ENCODE measurements at places on chromosomes 6 and 20.
A peak's percentile ranks its signal among the peaks of the same experiment; 100 is the strongest.

GRCh38 chr6:37230104-37230503 lies 27.5 kb upstream of the TBC1D22B start:
- no peak for DNase-seq

- DNase-seq, result no peak
Observed at GRCh38 chr6:135811170-135811569, 40.3 kb upstream of the PDE7B start.

- no peak for DNase-seq
Observed at GRCh38 chr6:133855991-133856370, 32.9 kb upstream of the TCF21 start.

DNA sequence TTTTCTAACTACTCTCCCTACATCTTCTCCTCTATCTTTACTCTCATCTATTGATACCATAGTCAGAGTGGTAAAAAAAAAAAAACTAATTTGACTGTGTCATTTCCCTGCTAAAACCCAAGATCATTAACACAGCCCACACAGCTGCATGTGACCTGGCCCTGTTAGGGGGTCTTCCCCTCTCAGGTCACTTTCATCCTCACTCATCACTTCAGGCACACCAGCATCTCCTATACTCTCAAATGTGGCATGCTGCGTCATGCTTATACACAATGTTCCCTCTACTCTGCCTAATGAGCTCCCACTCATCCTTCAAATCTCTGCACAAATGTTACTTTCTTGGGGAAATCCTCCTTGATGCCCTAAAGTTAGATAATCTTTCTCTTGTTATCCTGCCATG lies 86.8 kb downstream of the CDK19 start:
- no peak for DNase-seq

- DNase-seq, result peak; percentile 78
Observed at GRCh38 chr6:27188061-27188884, 59.2 kb upstream of the PRSS16 start.

GRCh38 chr6:55963301-55963700 lies 87.9 kb upstream of the BMP5 start:
- DNase-seq, result no peak

GRCh38 chr6:100617633-100618350 lies 153.1 kb upstream of the SIM1 start:
- DNase-seq, result no peak

DNA sequence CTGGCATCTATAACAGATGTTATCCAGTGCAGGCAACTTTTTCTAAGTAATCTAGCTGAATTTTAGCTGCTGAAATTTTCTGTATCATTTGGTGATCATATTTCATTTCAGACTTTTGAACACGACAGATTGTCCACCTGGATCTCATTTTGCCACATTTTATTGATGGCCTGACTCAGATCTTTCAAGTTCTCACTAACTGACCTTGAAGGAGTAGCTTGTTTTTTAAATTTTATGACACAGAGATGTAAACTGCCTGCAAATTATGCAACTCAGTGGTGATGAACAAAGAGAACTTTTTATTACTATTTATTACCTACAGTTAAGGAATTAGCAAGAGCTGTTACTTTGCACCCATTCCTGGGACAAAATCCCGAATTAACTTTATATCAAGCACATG lies 366.4 kb downstream of the PAX1 start:
- no peak for DNase-seq

DNA sequence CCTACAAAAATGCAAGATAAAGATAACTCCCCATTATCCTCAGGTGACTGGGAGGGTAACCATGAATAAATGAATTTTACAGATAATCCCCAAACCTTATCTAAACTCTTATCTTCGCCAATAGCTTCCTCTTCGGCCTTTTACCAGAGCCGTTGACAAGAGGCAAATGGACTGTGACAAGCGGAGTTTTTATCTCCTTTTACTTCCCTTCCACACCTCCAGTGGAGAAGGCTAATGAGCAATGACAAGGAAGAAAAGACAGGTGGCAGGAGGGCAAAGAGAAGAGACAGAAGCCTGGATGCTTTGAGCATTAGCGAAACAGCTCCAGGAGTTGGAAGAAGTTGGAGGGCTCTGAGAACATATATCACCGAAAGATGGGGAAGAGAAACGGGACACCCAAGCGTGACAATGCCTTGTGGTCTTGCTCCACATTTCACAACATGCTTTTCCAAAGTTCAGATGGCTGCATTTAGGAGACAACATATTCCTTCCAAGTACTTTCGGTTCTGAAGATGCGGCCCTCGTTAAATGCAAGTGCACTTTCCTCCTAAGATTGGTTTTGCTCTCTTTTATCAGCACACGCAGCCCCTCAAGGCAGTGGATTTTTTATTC lies 69.2 kb downstream of the PRDM1 start:
- DNase-seq, result no peak

GRCh38 chr6:13513626-13514502 lies 26.5 kb upstream of the GFOD1 start:
- DNase-seq, result no peak

- no peak for DNase-seq
Observed at GRCh38 chr6:7401075-7401474, 11.5 kb downstream of the RIOK1 start.

DNA sequence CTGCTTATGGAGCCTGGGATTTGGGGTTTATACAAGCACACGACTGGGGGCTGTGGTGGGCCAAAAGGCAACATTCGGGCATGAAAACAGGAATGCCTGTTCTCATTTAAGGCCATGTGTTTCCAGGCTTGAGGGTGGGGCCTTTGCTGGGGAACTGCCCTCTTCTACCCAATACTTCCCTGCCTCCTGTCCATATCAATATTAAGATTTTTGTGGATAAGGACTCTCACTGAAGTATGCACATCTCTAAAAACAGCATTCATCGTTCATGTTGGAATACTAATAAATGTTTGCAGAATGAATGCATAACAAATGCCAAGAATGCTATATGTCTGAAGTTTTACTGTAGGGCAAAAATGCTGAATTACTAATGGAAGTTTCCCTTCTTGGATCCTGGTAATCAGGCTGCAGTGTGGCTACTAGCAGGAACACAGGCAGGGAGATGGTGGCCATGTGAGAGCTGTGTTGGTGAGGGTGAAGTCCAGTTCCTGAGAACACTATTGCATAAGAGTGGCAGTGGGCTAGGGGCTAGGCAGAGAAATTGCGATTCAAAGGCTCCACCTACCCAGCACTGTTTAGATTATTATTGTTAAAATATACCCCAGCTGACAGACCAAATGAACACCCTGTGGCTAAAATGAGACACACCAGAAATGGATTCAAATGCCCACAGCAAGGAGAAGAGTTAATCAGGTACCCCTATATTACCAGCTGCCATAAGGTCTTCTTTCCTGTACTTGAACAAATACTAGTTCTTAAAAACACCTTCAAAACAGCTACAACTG lies 644.3 kb downstream of the EPM2A start:
- no peak for DNase-seq

DNA sequence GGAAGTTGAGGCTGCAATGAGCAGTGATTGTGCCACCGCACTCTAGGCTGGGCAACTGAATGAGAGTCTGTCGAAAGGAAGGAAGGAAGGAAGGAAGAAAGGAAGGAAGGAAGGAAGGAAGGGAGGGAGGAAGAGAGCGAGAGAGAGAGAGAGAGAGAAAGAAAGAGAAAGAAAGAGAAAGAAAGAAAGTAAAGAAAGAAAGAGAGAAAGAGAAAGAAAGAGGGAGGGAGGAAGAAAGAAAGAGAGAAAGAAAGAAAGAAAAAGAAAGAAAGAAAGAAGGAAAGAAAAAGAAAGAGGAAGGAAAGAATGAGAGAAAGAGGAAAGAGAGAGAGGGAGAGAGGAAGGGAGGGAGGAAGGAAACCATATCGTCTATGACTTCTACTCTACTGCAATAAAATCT lies 60.2 kb downstream of the OPRM1 start:
- no peak for DNase-seq

DNA sequence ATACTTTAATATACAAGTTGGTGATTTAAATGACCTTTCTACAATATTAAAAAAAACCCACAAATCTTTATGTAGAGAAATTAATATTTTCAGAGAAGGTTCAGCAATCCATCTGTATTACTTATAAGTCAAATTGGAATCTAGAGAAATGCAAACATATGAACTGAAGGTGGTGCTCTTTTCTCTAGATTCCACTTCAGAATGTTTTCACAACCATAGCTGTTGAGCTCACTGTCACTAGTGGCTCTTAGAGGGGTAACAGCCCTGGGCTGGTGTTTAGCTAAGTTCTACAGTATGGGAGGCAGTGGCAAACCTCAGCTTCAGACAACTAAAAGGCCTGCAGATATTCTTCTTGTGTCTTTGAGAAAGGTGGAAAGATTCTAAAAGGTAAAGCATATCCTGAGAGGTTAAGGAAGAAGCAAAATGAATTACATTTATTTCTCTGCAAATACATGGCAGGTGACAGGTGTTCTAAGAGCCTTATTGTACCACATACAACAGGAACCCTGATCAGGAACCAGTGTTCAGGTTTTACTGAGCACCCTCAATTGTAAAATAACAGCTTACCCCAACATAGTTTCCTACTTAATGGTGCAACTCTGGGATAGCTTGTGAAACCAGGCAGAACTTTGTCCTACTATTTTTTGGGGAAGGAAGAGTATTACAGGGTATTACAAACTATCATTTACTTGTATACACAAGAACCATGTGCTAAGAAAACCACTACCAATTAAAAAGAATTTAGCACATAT lies 56.6 kb upstream of the SAMHD1 start:
- no peak for DNase-seq

- DNase-seq, result no peak
Observed at GRCh38 chr6:132456700-132457143, 55.4 kb upstream of the MOXD1 start.

All from H4 (cell line).